T-cell (primary cell): ENCODE measurements at places on chromosomes 16 and 17. TPM values are rescaled to one million over a fixed set of nuclear protein-coding genes. Genes with fewer than 3 reads are reported as not detected.

DNA sequence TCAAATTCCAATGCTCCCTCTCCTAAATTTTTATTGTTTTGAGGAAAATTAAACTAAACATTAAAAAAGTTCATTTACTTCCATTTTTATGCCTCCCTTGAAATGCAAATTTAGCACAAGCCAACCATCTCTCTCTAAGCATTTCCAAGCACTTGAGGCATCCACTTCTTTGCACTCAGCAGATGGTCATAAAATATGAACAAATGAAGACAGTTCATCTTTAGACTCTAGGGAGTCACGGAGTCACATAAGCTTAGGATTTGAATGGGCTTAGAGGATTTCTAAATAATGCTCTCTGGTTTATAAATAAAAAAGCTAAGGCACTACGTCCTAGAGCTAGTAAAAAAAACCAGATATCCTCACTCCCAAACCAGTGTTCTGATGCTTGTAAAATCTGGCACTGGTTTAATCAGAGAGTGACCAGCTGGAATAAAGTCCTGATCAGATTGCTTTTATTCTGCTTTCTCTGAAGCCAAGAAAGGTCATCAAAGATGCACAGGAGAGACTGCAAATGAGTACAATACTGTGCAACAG is 204.2 kb downstream of the CA10 start:
- no peak for DNase-seq

- peak; percentile 3 for DNase-seq
Measured at GRCh38 chr17:72592242-72592966, 471.6 kb downstream of the SOX9 start.

DNA sequence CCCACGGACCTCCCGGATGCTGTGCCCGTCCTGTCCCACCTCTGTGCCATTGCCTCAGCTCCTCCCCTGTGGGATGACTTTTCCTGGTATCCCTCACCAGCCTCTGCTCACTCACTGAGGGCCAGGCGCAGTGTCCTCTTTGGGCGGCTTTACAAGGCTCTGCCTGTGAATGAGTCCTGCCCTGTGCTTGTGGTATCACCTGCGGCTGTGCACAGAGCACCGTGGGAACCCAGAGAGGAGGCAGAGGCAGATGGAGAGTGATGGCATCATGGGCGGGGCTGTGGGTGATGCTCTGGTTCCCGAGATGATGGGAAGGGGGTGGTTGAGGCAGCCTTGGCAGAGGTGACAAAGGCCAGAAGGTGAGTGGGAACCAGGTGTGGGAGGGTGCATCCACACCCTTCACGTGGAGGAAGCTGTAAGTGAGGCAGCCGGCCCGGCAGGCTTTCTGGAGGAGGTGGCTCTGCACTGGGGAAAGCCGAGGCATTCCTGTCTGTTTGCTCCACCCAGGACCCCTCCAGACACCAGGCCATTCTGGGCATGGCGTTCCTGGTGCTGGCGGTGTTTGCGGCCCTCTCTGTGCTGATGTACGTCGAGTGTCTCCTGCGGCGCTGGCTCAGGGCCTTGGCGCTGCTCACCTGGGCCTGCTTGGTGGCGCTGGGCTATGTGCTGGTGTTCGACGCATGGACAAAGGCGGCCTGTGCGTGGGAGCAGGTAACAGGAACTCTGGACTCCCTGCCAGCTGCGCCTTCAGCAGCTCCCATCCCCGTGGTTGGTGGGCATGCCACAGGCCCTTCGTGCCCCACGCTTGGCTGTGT is 23.8 kb downstream of the ADCY7 start:
- no peak for DNase-seq

DNA sequence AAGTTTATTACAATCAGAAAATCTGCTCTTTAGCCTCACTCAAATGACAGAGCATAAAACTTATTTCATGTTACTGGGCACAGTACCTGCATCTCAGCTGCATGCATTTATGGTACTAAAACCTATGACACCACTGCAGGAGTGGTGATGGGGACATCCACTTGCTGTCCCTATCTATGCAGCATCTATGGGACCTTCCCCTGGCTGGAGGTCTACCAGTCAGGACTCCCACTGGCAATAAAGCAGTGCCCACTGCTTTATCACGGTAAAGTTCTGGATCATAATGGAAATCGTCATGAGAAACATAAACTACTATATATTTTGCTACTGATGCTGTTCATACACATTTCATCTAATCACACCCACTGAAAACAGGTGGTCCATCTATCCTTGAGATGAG is 26.2 kb downstream of the NSMCE1 start:
- DNase-seq = no peak

DNA sequence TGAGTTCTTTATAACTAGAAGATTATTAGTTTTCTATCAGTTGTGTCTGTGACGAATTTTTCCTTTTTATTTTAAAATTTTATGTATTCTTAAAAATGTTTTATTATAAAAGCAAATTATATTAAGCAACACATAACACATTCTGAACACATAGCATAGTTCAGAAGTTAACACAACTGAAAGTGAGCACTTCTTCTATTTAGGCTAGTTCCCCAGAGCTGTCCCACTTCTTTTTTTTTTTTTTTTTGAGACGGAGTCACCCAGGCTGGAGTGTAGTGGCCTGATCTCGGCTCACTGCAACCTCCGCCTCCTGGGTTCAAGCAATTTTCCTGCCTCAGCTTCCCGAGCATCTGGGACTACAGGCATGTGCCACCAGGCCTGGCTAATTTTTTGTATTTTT is 37.7 kb upstream of the ALDH3A2 start:
- no peak for DNase-seq

DNA sequence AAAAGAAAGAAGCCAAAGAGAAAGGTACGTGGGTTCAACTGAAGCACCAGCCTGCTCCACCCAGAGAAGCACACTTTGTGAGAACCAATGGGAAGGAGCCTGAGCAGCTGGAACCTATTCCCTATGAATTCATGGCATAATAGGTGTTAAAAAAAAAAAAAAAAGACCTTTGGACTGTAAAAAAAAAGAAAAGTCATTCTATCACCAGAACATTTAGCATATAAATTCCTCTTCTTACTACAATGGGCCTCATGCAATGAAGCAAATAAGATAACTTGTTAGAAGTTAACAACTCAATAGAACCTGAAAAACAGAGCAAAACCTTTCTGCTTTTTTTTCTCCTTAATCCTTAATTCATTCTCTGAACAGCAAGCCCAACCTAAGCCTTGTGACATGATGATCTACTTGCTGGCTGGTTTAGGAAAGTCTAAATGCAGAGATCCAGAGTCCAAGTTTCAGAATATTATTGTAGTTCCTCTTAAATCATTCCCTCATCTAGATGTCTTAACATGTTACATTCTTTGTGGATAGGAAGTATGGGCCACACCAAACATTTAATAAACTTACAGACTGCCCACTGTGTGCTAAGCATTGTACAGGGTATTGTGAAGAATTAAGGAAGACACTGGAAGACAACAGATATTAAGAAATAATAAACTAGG is 45.4 kb downstream of the BRCA1 start:
- no peak for DNase-seq

- DNase-seq = no peak
Measured at GRCh38 chr16:69324013-69324531, 6.3 kb downstream of the PDF start.

DNA sequence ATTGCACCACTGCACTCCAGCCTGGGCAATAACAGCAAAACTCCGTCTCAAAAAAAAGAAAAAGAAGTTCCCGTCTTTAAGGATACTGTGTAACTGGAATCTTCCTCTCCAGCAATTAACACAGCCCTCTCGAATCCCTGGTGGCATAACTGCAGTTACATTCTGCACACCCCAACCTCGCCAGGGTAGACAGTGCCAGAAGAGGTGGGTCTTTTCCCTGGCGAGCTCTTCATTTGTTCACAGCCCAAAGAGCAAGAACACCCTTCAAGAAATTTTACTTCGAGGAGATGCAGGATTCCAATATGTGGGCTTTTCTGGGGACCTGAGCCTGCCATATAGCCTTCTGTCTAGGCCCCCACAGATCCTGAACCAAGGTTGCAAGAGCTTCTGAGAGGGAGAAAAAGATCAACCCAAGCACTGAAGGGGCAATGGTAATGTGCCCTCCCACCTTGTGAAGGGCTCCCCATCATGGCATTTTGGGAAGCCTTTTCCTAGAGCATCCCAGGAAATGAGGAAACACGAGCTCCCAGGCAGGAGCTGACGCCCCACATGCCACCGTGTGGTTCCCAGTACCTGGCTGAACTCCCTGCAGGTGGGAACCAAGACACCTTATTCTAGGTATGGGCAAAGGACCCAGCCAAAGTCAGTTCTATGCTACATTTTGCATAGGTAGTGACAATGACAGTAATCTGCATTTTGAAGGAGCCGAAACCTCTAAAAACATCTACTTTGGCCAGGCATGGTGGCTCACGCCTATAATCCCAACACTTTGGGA is 26.9 kb downstream of the TK2 start:
- no peak for DNase-seq

DNA sequence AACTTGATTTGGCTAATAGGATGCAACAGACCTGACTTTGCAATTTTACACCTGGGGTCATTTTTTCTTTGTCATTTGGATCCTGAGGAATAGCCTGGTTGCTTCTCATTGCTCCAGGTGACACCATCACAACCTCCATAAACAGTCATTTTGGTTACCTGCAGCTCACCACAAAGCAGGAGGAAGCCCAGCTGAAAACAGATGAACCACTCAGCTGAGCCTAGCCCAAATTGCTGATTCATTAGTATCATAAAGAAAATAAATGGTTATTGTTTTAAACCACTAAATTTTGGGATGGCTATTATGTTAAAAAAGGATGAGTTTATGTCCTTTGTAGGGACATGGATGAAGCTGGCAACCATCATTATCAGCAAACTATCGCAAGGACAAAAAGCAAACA is 841.0 kb upstream of the EEF2KMT start:
- no peak for DNase-seq

- no peak for DNase-seq
Measured at GRCh38 chr16:11046382-11046931, 102.1 kb downstream of the CLEC16A start.

DNA sequence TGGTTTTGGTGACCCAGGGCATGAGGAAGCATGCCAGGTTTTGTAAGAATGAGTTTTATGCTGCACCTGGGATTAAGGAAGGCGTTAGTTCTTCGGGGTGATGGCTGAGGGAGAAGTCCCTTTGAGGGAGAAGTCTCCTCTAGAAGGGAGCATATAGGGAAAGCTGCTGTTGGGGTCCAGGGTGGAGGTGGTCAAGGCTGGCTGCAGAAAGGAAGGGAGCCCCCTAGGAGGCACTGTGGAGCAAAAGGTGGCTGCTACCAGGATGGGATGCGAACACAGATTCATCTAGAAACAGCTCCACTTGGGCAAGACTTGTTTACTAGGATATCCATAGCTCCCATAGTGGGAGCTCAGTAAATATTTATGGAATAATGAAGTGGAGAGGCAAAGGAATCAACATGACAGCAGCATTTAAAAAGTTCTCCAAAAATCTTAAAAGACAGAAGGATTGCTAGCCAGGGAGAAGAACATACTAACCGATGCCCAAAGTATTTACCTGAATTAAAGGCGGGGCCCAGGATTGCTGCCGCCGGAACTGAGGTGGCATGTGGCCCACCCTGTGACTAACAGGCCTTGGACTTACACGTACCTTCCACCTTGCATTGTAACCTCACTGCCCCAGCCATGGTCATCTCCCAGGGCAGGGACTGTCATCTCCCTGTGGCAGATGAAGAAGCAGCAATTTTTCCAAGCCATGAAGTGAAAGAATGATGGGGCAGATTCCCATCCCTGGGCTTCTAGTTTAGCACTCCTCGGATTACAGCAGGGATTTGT is 7.1 kb upstream of the LPCAT2 start:
- DNase-seq = no peak

- no peak for DNase-seq
Measured at GRCh38 chr17:19753661-19754463, 5.8 kb upstream of the ALDH3A1 start.

DNA sequence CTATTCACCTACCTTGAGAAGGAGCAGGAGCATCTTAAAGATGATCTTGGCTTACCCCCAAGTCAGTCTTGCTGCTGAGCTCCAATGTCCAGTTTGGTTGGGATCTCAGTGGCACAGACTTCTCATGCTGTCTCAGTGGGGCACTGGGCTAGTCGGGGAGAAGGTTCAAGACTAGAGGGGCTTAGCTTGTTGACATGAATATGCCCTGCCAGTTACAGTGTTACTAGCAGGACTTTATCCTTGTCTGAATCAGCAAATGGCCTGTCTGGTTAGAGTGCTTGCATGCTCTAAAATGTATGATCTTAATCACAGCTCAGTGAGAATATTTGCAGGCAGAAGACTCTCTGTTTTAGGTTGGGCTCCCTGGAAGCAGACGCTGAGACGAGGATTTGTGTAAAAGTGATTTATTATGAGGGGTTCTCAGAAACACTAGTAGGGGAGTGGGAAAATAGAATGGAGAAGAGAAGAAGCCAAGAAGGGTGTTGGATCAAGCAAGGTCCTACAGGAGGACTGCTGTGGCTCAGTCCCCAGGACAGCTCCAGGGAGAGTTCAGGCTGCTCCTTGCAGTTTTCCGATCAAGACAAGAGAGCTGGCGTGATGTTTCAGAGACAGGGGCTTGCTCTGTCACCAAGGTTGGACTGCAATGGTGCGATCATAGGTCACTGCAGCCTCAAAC is 150.4 kb upstream of the HS3ST2 start:
- DNase-seq = no peak

- no peak for DNase-seq
Measured at GRCh38 chr16:68263559-68264127, 683 bp upstream of the SLC7A6 start.

GRCh38 chr16:89880477-89881367 is 7.3 kb downstream of the TCF25 start:
- DNase-seq = no peak

GRCh38 chr16:88465387-88465983 is 12.4 kb downstream of the ZFPM1 start:
- DNase-seq = no peak

Gene ZNHIT3
- 54.6 TPM for total RNA-seq

Gene ZNF747
- 14.2 TPM for total RNA-seq

Gene NEURL4
- 90.2 TPM for total RNA-seq

Gene TP53TG3B
- not detected for total RNA-seq

Gene SOST
- not detected for total RNA-seq

Gene TMEM220
- 3.3 TPM for total RNA-seq

Gene KRT16
- not detected for total RNA-seq

Gene KREMEN2
- total RNA-seq = not detected
